ENCODE measurements at places on chromosomes 1 and 21. TPM values are rescaled to one million over a fixed set of nuclear protein-coding genes. Genes with fewer than 3 reads are reported as not detected.

DNA sequence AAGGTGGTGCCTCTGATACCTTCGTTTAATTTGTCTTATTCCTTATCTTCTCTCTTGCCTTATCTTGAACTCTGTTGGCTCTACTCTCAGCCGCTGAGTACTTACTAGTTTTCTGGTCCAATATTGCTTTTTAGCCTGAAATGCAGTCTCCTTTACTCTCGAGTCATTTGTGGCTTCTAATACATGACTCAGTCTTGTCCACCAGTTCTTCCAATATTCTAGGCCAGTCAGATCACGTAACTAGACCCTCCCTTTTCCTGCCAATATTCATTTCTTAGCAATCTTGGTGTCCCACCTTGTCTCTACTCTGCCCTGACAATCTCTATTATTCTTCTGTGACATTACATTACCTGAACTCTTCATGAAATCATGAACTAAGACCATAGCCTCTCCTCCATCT lies 555.8 kb downstream of the DPYD start:
- no peaks in the 10 kb centered on the region for H3K27me3 ChIP-seq
- H3K27ac ChIP-seq = no peak overlapping the region
- H3K4me3 ChIP-seq = no peak overlapping the region
- no peaks in the 10 kb centered on the region for H3K4me1 ChIP-seq

DNA sequence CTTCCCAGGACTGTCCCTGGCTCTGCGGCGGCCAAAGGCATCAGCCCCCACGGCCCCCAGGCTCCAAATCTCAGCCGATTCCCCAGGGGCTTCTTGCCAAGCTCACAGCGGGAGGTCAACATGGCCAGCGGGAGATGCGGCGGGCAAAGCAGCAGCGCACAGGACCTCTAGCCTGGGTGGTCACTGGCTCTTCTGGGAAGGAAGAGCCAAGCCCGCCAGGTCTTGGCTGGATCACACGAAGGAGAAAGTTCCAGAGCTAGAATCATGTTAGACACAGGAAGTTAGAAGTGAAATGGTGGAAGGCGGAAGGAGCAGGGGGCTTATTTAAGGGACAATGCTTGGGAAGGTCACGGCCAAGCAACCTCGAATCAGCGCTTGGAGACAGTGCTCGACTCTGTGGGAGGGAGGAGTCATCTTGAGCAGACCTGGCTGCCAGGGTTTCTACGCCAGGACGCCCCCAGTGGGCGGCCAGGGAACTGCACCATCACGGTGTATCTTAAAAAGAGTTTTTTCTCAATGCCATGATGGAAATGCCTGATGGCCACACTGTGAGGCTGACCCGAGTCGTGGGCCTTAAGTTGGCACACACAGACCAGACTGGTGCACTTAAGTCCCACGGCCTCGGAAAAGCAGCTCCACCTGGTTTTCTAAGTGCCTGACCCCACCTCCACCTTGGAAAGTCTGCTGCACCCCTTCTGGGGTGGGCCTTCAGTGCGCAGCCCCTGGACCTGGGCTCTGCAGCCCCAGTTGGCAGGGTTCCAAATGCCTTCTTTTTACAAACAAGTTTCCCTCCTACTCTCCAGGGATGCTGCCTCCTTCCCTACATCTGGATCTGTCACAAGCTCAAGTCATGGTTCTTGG lies 29.3 kb downstream of the SLC66A1 start:
- no peak overlapping the region for H3K27ac ChIP-seq
- H3K4me3 ChIP-seq = no peak overlapping the region
- peaks cover 8% of the 10 kb centered on the region for H3K4me1 ChIP-seq

DNA sequence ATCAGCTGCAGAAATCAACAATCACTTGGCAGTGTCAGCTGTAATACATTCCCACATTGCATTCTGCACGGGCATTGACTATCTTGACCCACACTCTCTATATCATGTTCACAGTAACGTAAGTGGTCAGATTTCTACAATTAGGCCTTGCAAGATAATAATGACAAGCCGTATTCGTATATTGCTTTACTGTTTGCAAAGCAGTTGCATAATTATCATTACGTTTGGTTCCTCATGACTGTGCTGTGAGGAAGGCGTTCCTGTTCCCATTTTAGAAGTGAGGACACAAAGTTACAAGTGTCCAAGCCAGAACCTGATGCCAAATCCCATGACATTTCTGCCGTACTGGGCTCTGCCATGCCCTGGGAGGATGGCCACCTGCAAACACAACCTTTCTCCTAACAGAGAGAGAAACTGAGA lies 53.5 kb upstream of the TARBP1 start:
- H3K27ac ChIP-seq = no peak overlapping the region
- DNase-seq = no peak
- no peaks in the 10 kb centered on the region for H3K27me3 ChIP-seq
- H3K4me3 ChIP-seq = no peak overlapping the region
- H3K36me3 ChIP-seq = no peaks in the 10 kb centered on the region
- no peaks in the 10 kb centered on the region for H3K4me1 ChIP-seq

DNA sequence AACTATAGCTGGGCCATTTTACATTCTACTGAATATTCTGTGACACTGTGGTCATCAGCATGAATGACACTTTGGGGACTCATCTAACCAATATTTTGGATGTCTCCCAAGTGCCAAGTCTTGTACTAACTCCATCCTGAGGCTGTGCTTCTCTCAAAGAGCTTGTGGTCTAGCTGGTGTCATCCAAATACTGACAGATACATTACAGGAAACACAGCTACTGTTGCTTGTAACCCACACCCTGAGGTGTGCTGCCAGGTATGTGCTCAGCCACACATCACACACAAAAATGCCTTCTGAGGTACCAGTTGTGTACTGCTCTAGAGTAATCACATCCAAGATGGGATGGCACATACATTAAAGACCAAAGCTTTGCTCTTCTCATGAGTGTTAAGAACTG lies 81.6 kb downstream of the ST6GALNAC5 start:
- no peak overlapping the region for H3K4me3 ChIP-seq
- no peak overlapping the region for H3K27ac ChIP-seq
- H3K27me3 ChIP-seq = no peaks in the 10 kb centered on the region
- H3K36me3 ChIP-seq = no peaks in the 10 kb centered on the region

ASPM gene
- total RNA-seq = 0.36 TPM

SLC22A15 gene
- 0.08 TPM for total RNA-seq

DNA sequence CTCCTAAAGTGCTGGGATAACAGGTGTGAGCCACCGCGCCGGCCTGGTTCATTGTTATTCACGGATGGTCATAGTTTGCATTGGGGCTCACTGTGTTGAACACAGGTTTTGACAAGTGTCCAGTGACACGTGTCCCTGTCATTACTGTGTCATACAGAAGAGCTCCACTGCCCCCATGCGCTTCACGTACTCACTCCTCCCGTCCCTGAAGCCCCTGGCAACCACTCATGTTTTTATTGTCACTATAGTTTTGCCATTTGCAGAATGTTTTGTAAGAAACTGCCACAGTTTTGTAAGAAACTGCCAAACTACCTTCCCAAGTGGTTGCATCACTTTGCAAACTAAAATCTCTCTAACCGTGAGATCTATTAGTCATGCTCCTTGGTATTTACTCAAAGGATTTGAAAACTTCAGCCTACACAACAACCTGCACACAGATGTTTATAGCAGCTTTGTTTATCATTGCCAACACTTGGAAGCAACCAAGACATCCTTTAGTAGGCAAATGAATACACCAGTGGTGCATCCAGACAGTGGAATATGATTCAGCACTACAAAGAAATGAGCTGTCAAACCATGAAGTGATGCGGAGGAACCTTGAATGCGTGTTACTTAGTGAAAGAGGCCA lies 163.2 kb upstream of the COL6A1 start:
- DNase-seq = no peak
- H3K27me3 ChIP-seq = no peaks in the 10 kb centered on the region
- peaks cover 17% of the 10 kb centered on the region for H3K4me1 ChIP-seq
- no peak overlapping the region for H3K4me3 ChIP-seq
- H3K27ac ChIP-seq = no peak overlapping the region

DNA sequence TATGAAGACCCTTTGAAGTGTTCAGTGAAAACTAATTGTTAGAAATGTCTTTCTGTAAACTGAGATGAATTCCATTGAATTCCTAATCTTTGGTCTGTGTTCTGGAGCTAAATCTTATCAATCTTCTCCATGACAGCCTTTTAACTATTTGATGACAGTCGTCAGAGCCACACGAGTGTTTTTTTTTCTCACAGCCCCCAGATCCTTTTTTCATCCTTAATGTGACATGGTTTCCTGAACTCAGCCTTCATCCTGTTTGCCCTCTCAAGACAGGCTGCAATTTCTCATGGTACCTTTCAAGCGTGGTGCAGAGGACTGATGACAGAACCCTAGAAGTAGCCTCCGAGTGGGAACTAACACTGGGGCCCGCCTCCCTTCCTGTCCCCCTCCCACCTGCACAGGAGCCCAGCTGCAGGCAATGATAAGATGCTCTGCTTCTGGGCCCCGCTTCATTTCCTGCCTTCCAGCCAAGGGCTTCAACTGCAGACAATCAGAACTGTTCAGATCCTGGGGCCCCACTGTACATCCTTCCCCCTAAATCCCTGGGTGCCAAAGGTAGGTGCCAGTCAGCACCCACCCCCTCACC lies 114.6 kb upstream of the VAV3 start:
- H3K4me3 ChIP-seq = no peak overlapping the region
- no peaks in the 10 kb centered on the region for H3K36me3 ChIP-seq
- H3K27me3 ChIP-seq = no peaks in the 10 kb centered on the region
- peak; percentile 55 for DNase-seq
- peak overlapping the region; percentile 39 for H3K27ac ChIP-seq
- H3K4me1 ChIP-seq = peaks cover 48% of the 10 kb centered on the region

HSD3B2 gene
- total RNA-seq = not detected

PLA2G2D gene
- total RNA-seq = not detected

- no peaks in the 10 kb centered on the region for H3K27me3 ChIP-seq
- DNase-seq = no peak
- H3K36me3 ChIP-seq = no peaks in the 10 kb centered on the region
- no peaks in the 10 kb centered on the region for H3K4me1 ChIP-seq
- no peak overlapping the region for H3K4me3 ChIP-seq
These were observed 420.1 kb downstream of the DPYD start for GRCh38 chr1:97500760-97501159.

DNA sequence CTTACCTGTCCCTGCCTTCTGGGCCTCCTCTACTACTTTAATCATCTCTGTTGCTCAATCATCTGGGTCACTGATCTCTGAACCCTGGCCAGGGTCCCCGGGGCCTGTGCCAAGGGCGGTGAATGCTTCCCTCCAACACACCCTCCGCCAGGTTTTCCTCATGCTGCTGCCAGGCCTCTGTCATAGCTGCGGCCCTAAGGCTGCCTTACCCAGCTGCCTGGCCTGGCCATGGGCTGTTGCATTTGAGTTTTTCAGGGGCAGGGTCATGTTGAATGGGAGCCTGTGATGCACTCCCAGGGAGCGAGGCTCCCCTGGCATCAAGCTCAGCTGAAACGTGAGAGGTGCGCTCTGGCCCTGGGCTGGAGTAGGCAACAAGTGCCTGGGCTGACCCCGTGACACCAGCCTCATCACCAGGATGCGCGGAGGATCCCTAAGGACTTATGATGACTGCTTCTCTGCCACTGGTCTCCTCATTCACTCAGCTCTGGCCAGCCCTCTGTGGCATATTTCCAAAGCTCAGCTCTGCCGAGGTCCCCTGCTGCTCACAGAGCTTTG lies 7.6 kb downstream of the EDN2 start:
- no peaks in the 10 kb centered on the region for H3K4me1 ChIP-seq
- H3K27me3 ChIP-seq = no peaks in the 10 kb centered on the region
- no peak for DNase-seq
- H3K27ac ChIP-seq = no peak overlapping the region
- no peaks in the 10 kb centered on the region for H3K36me3 ChIP-seq

GRCh38 chr1:94578856-94579255 lies 37.3 kb upstream of the F3 start:
- H3K27me3 ChIP-seq = no peaks in the 10 kb centered on the region
- no peaks in the 10 kb centered on the region for H3K36me3 ChIP-seq
- H3K27ac ChIP-seq = no peak overlapping the region
- no peak overlapping the region for H3K4me3 ChIP-seq

DNA sequence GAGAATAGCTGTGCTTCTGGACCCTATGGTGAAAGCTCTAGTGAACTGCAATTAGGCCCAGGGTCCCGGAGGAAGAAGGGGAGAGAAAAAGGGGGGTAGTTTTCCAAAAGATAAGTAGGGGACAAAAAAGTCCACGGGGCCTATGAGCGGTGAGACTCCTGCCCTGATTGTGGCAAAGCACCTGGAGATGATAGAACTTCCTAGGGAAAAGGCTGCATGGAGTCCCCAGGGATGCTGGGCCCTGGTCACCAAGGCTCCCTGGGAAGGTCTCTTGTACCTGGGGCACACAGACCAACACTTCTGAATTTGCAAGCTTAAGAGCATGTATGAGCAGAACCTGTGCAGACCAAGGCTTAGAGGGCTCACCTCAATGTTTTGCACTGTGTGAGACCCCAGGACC lies 5.4 kb upstream of the SHISA4 start:
- peaks cover 1% of the 10 kb centered on the region for H3K4me1 ChIP-seq
- no peak overlapping the region for H3K4me3 ChIP-seq
- no peak for DNase-seq
- H3K36me3 ChIP-seq = no peaks in the 10 kb centered on the region

TEX38 gene
- total RNA-seq = not detected

- no peaks in the 10 kb centered on the region for H3K27me3 ChIP-seq
- H3K27ac ChIP-seq = peak within 1 kb of the TSS; percentile 27
- no peak for DNase-seq
- H3K4me1 ChIP-seq = peaks cover 74% of the 10 kb centered on the region
These were observed at the start of gene FGR for GRCh38 chr1:27634985-27635367. FGR (minus strand) TSS chr1:27635185; CDS start chr1:27623916, 11,269 bp downstream.

DNA sequence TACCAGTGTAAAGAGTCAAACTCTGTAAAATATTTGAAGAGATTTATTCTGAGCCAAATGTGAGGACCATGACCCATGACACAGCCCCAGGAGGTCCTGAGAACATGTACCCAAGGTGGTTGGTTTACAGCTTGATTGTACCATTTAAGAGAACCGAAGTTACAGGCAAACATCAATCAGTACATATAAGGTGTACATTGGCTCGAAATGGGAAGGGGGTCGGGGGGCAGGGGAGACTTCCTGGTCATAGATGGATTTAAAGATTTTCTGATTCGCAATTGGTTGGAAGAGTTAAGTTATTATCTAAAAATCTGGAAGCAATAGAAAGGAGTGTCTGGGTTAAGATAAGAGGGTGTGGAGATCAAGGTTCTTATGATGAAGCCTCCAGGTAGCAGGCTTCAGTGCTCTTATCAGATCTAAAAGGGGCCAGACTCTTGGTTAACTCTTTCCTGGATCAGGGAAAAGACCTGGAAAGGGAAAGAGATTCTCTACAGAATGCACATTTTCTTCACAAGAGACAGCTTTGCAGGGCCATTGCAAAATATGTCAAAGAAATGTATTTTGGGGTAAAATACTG lies 47.5 kb upstream of the NTPCR start:
- no peaks in the 10 kb centered on the region for H3K27me3 ChIP-seq
- H3K4me1 ChIP-seq = peaks cover 20% of the 10 kb centered on the region
- DNase-seq = no peak
- H3K4me3 ChIP-seq = no peak overlapping the region
- H3K27ac ChIP-seq = no peak overlapping the region

GRCh38 chr1:172401892-172402291 lies 18.6 kb upstream of the C1orf105 start:
- H3K4me3 ChIP-seq = no peak overlapping the region
- no peak overlapping the region for H3K27ac ChIP-seq
- no peak for DNase-seq
- no peaks in the 10 kb centered on the region for H3K27me3 ChIP-seq
- H3K36me3 ChIP-seq = no peaks in the 10 kb centered on the region

- no peak overlapping the region for H3K4me3 ChIP-seq
- H3K36me3 ChIP-seq = no peaks in the 10 kb centered on the region
- DNase-seq = no peak
- H3K27ac ChIP-seq = no peak overlapping the region
- H3K27me3 ChIP-seq = no peaks in the 10 kb centered on the region
These were observed 37.4 kb upstream of the RGS16 start for GRCh38 chr1:182641561-182641960.

VWA5B1 gene
- 0.08 TPM for total RNA-seq

GRCh38 chr1:213998785-213999184 lies 11.0 kb downstream of the PROX1 start:
- H3K36me3 ChIP-seq = no peaks in the 10 kb centered on the region
- no peak overlapping the region for H3K4me3 ChIP-seq
- no peaks in the 10 kb centered on the region for H3K4me1 ChIP-seq

FMN2 gene
- not detected for total RNA-seq

Data from CD4-positive, alpha-beta T cell (primary cell).